Tibial nerve (tissue), 4 donors: ENCODE measurements at places on chromosomes 12 and 14. TPM values are rescaled to one million over a fixed set of nuclear protein-coding genes. Genes with fewer than 3 reads are reported as not detected.
A peak's percentile ranks its signal among the peaks of the same experiment; 100 is the strongest.

GRCh38 chr14:65661865-65662264 is 249.3 kb downstream of the FUT8 start:
- H3K27ac ChIP-seq = no peak overlapping the region
- H3K36me3 ChIP-seq = no peaks in the 10 kb centered on the region
- H3K4me3 ChIP-seq = no peak overlapping the region
- no peaks in the 10 kb centered on the region for H3K4me1 ChIP-seq

GRCh38 chr12:41223600-41223999 is 35.5 kb downstream of the PDZRN4 start:
- H3K36me3 ChIP-seq = no peaks in the 10 kb centered on the region
- no peak for DNase-seq
- no peak overlapping the region for H3K4me3 ChIP-seq
- H3K27me3 ChIP-seq = no peaks in the 10 kb centered on the region

The TAS2R42 gene
- not detected for total RNA-seq

DNA sequence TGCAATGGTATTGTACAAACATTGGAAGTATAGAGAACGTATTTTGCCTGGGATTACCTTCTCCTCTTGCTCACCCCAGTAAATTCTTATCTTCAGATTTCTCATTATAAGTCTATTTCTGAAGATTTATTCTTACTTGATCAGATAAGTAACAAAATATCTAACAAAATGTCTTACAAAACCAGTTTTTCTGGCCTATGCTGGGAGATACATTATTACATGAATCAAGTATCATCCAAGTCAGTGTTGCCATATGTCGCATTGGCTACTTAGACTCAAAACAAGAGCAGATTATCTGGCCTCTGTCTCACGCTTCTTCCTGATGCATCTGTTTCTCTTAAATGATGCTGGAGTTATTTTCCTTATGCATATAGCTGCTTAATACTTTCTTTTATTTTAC is 408.5 kb downstream of the CCER1 start:
- no peaks in the 10 kb centered on the region for H3K27me3 ChIP-seq
- no peak overlapping the region for H3K27ac ChIP-seq
- H3K4me3 ChIP-seq = no peak overlapping the region
- no peaks in the 10 kb centered on the region for H3K36me3 ChIP-seq

DNA sequence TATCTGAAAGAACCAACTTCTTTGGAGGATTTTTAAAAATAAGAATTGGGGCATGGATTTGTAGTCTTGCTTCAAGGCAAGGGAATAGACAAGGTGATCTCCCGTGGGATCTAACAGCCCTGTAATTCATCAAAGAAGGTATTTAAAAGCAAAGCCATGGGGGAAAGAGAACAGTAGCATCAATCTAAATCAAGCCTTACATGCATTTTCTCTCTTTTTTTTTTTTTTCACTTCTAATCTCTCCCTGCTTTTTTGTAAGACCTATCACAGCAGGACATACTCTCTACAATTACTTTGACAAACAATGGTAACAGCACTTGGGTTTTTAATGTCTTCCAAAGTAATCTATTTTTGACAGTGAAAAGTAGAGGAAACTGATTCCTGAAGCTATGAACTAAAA is 367.9 kb downstream of the PAWR start:
- no peaks in the 10 kb centered on the region for H3K4me1 ChIP-seq
- no peak overlapping the region for H3K4me3 ChIP-seq
- H3K36me3 ChIP-seq = no peaks in the 10 kb centered on the region
- no peak for DNase-seq
- H3K27me3 ChIP-seq = no peaks in the 10 kb centered on the region
- no peak overlapping the region for H3K27ac ChIP-seq

- H3K27ac ChIP-seq = peak overlapping the region; percentile 31
- no peaks in the 10 kb centered on the region for H3K36me3 ChIP-seq
- H3K27me3 ChIP-seq = no peaks in the 10 kb centered on the region
- DNase-seq = no peak
- H3K4me1 ChIP-seq = no peaks in the 10 kb centered on the region
Measured at GRCh38 chr12:47590771-47591360, 115.0 kb downstream of the RPAP3 start.

GRCh38 chr12:39406262-39406661 is 36.7 kb downstream of the KIF21A start:
- H3K27ac ChIP-seq = no peak overlapping the region
- no peaks in the 10 kb centered on the region for H3K36me3 ChIP-seq

The CD9 gene
- total RNA-seq = 297 TPM

DNA sequence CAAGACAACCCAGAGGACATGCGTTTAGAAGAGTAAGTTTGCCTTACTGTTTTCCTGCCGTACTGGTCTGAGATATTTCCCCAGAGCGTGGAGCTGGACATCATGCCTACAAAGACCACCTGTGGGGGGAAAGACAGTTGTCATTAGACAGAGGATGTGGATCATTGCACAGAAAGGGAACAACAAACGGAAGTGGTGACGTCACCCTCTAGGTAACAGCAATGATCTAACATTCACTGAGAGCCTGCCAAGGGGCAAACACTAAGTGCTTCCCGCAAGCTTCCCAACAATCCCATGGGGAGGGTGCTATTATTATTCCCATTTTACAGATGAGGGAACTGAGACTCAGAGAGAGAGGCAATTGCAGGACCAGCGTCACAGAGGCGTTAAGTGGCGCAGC is 48.5 kb downstream of the SVOP start:
- no peak overlapping the region for H3K27ac ChIP-seq
- no peak for DNase-seq
- H3K4me1 ChIP-seq = no peaks in the 10 kb centered on the region
- no peaks in the 10 kb centered on the region for H3K27me3 ChIP-seq

The PPFIA2 gene
- total RNA-seq = 5.5 TPM

The NUBPL gene
- 10.3 TPM for total RNA-seq

GRCh38 chr12:67018105-67018504 is 251.1 kb upstream of the CAND1 start:
- H3K27me3 ChIP-seq = no peaks in the 10 kb centered on the region
- H3K4me1 ChIP-seq = no peaks in the 10 kb centered on the region
- no peak overlapping the region for H3K4me3 ChIP-seq
- H3K36me3 ChIP-seq = no peaks in the 10 kb centered on the region
- no peak overlapping the region for H3K27ac ChIP-seq

GRCh38 chr12:113868365-113868764 is 97.8 kb downstream of the RBM19 start:
- H3K27ac ChIP-seq = no peak overlapping the region
- H3K4me1 ChIP-seq = no peaks in the 10 kb centered on the region
- no peaks in the 10 kb centered on the region for H3K36me3 ChIP-seq
- no peak overlapping the region for H3K4me3 ChIP-seq
- no peaks in the 10 kb centered on the region for H3K27me3 ChIP-seq
